ENCODE measurements at places on chromosomes 1 and 21. TPM values are rescaled to one million over a fixed set of nuclear protein-coding genes. Genes with fewer than 3 reads are reported as not detected.

The IER5 gene
- 48.5 TPM for total RNA-seq

The HAO2 gene
- total RNA-seq, result not detected

DNA sequence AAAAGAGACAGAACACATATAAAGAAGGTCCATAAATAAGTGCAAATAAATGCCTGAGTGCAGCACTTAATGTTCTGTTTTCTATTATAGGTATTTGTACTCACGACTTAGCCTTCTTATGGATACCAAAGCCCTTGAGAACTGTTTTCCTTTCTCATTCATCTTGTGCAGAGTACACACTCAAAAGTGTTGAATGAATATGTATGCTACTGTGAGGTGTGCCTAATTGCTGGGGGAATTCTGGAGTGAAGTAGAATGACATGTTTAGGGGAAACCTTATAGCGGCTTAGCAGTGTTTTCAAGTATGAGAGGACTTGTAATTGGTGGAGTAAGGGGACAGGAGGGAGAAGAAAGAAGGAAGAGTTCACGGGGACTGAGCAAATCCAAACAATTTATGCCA lies 157.6 kb downstream of the CACNA1E start:
- DNase-seq, result no peak
- H3K4me1 ChIP-seq, result no peaks in the 10 kb centered on the region
- no peaks in the 10 kb centered on the region for H3K27me3 ChIP-seq
- no peak overlapping the region for H3K27ac ChIP-seq

GRCh38 chr1:175887521-175887920 lies 144.1 kb upstream of the TNR start:
- no peak for DNase-seq
- H3K27me3 ChIP-seq, result peaks cover 2% of the 10 kb centered on the region
- no peaks in the 10 kb centered on the region for H3K36me3 ChIP-seq
- no peak overlapping the region for H3K4me3 ChIP-seq

DNA sequence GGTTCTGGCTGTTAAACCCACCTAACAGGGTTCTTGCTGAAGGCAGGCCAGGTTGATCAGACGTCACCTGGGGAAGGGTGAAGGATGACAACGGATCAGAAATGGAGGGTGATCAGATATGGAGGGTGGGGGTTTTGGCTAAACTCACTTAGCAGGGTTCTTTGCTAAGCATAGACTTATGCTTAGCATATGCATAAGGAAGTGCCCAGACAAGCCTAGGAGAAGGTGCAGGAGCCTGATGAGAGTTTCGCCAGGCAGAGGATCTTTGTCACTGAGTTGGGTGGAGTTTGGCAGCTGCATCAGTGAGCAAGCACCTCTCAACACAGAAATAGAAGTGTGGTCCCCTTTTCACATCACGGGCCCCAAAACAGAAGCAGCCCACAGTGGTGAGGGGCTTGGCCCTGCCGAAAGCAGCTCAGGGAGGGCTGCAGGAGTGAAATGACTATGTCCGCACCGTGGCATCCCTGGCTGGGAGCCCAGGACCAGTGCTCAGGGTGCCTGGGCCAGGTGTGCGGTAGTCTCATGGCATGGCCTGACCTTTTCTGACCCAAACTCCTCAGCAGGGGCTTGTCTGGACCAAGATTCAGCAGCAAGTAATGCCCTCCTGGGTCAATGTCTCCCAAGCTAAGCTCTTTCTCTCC lies 101.6 kb downstream of the AJAP1 start:
- no peak overlapping the region for H3K27ac ChIP-seq
- H3K4me3 ChIP-seq, result no peak overlapping the region
- no peaks in the 10 kb centered on the region for H3K4me1 ChIP-seq
- H3K27me3 ChIP-seq, result peaks cover 2% of the 10 kb centered on the region
- H3K36me3 ChIP-seq, result peaks cover 16% of the 10 kb centered on the region

DNA sequence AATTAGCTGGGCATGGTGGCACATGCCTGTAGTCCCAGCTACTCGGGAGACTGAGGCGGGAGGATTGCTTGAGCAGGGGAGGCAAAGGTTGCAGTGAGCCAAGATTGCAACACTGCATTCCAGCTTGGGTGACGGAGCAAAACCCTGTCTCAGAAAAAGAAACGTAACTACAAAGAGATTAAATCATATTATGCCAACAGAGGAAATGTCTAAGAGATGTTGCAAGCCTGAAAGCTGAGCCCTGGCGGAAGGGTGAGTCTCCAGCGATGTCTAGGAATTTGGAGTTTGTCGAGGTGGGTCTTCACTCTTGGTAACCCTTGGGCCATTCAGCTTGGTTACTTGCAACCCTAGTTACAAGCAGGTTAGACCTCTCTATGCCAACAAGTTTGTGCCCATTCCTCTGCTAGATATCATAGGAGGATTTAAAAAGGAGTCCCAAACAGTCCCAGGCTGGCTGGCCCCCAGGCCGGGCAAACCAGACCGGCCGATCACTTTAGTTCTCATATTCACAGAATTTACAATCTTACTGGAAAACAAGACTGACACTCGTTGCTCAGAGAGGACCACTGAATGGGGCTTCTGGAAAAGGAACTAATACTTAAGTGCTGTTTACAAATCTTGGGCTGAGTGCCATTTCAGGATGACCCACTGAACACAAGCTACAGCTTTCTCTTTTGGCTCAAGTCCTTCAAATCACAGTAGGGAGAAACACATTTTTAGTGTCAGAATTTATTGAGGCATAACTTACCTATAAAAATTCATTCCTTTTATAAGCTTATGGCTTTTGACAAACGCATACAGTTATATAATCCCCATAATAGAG lies 27.1 kb downstream of the SLC30A1 start:
- DNase-seq, result no peak
- no peaks in the 10 kb centered on the region for H3K36me3 ChIP-seq
- H3K27me3 ChIP-seq, result peaks cover 14% of the 10 kb centered on the region
- H3K27ac ChIP-seq, result no peak overlapping the region
- H3K4me3 ChIP-seq, result no peak overlapping the region
- peaks cover 11% of the 10 kb centered on the region for H3K4me1 ChIP-seq

DNA sequence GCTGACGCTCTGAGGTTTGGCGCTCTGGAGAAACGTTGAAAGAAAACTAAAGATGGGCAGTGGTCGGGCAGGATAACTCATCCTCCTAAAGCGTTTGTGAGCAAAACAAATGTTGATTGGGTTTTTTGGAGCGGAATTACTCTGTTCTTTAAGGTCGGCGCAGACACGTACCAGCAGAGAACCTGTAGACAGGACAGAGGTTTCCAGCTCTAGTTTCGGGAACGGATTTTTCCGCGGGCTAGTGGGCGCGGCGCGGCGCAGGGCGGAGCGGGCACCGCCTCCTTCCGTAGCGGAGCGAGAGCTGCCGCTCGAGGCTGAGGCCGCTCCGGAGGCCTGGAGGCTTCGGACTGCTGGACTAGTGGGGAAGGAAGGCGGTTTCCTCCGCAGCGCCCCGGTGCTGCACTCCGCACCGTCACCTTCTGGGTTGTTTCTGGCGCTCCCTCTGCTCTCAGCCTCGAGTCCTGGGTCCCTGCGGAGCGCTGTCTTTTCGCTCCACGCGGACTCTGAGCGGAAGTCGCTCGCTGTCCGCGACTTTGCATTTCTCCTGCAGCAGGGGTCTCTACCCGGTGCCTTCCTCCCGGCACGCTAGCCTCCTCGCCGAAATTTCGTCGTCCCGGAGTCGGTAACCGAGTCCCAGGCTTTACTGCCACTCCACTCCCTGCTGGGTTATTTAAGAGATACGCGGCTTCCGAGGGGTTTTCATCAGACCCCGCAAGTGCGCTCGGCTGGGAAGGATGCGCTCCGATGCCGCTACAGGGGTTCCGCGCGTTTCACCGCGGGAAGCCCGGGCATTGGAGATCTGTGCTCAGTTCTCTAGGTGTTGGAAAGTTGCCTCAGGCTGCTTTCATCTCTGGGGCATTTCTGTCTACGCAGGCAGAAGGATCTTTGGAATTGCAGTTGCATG lies 7.0 kb downstream of the FOXD2 start:
- H3K4me3 ChIP-seq, result peak overlapping the region; percentile 8
- H3K4me1 ChIP-seq, result no peaks in the 10 kb centered on the region
- DNase-seq, result no peak
- H3K27ac ChIP-seq, result no peak overlapping the region

Measured in HFFc6 (cell line).